Heart left ventricle (tissue), 16 donors: ENCODE measurements at places on chromosomes 11 and 22. TPM values are rescaled to one million over a fixed set of nuclear protein-coding genes. Genes with fewer than 3 reads are reported as not detected.

DNA sequence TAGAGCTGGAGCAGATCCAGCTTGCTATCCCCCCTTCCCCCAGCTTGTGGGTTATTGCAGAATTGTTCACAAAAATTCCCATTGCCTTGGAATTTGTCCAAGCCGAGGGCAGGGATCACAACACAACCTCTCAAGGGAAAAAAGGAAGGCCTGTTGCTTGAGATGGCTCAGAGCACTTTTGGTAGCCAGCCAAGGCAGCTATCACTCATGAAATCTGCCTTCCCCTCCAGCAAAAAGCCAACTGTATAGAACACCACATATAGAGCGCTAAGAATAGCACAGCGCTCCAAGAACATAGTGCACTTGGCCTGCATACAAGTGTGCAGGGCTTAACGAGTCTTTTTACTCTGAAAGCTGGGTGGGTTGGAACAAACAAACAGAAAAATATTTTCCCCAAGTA lies 46.2 kb downstream of the FAM83F start:
- peak; percentile 68 for DNase-seq

GRCh38 chr22:20031732-20032406 lies 11.0 kb downstream of the TANGO2 start:
- DNase-seq = peak; percentile 42

DNA sequence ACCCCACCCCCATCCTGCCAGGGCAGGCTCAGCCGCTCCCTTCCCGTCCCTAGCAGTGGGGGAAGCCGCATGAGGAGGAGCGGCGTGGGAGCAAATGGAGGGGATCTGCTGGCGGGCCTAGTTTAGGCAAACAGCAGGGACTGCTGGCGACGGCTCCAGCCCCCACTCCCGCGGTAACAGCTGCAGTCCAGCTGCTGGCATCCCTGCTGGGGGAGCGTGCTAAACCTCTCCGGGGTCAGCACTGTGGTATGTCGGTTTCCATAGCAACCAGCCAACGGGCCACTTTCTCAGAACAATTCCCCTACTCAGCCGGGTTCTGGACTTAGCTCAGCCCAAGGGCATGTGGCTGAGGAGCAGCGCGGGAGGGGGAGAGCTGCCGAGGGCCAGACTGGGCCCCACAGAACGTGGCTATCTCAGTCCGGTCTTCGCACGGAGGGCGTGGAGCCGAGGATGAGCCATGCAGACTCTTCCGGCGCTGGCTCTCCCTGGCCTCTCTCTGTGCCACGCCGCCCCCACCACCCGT lies 98.8 kb downstream of the PKNOX2 start:
- DNase-seq = peak; percentile 89

GRCh38 chr22:48639896-48640748 lies 1187.6 kb downstream of the BRD1 start:
- no peak for DNase-seq

GRCh38 chr11:104653407-104653806 lies 244.9 kb downstream of the CASP12 start:
- DNase-seq = no peak

DNA sequence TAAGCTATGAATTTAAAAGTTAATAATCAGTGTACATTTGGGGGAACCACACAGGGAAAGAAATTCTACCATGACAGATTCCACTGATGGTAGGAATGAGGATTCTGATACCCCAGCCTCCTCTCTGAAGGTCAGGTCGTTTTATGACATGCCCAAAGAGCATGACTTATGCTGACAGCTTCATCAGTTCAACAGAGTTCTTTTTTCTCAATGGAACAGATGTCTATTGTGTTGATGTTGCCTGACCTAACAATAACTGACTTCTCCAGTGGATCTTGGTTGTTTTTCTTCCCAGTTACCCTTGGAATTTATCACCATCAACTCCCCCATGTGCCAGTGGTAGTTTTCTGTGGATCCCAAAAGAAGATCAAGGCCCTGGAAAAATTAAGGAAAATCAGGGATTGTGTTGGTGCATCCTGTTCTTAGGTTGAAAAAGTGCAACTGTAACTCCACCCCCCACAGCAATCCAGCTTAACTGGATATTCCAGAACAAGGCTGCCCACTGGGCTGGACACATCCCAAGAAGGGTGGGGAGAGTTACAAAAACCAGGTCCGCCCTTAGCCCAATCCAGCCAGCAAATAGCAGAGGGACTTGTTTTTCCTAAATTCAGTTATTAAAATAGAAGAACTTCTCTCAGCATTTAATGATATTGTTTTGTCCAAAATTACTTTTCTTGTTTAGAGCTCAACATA lies 31.5 kb upstream of the CAT start:
- DNase-seq = no peak

Gene WNT7B
- polyA plus RNA-seq = not detected

Gene CALCA
- polyA plus RNA-seq = 2.1 TPM

Gene TEX54
- not detected for polyA plus RNA-seq

Gene LRP4
- polyA plus RNA-seq = 9.1 TPM

Gene BTBD18
- polyA plus RNA-seq = 0.11 TPM
